ENCODE measurements at places on chromosomes 1 and 21. TPM values are rescaled to one million over a fixed set of nuclear protein-coding genes. Genes with fewer than 3 reads are reported as not detected.

- no peak for DNase-seq
Observed at GRCh38 chr1:30969903-30970302, 61.3 kb upstream of the SDC3 start.

DNA sequence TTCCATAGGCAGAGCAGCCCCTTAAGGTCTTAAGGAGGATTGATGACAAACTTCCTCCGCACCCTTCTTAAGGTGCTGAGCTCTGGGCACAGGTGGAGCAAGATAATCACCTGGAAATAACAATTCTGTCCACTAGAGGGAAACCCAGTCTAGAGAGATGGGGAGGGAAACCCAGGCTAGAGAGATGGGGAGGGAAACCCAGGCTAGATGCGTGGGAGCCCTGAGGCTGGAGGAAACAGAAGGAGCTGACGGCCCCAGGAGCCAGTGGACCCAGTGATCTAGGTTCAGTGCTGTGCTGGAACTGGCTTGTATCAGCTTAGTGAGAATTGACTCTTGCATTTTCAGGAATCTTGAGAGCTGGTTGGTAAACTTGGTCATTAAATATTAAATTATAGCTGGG lies 17.8 kb upstream of the MYCL start:
- no peak for DNase-seq

- peak; percentile 80 for DNase-seq
Observed at GRCh38 chr1:156115514-156116374, 1.2 kb downstream of the LMNA start.

- DNase-seq = no peak
Observed at GRCh38 chr1:15329104-15329820, 80.4 kb upstream of the EFHD2 start.

Gene A3GALT2
- total RNA-seq = not detected

Gene PGLYRP3
- not detected for total RNA-seq
